ENCODE measurements at places on chromosomes 1 and 21.

DNA sequence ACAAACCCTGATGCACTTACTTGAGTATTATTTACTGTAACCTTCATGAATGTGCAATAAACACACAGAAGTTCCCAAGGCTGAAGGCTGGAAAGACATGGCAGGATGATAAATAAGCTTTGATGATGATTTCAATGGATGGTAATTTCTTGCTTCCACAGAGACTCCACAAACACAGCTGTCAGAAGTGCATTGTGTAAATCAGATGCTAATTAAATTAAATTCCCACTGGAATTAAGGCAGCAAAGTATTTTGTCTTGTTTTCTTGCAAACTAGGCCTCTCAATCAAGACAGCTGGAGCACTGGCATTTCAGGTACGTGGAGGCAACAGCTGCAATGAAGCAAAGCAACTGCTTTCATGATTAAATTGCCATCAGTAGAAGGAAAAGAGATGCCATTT, 24.1 kb downstream of the FAM177B start:
- DNase-seq = no peak

DNA sequence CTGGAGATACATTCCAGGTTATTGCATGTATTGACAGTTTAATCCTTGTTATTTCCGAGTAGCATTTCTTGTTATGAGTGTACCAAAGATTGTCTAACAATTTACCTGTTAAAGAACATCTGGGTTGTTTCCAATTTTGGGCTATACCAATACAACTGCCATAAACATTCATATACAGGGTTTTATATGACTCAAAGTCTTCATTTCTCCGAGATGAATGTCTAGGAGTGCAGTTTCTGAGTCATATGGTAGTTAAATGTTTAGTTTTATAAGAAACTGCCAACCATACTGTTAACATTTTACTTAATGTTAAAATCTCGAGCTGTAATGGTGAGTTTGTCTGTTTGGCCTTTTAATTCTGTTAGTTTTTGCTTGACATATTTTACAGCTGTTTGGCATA, 10.0 kb downstream of the RAB4A start:
- no peak for DNase-seq

GRCh38 chr1:27594564-27595510, 9.1 kb downstream of the AHDC1 start:
- no peak for DNase-seq

- DNase-seq = no peak
Observed at GRCh38 chr1:11273595-11274234, 717 bp downstream of the UBIAD1 start.

GRCh38 chr1:36396359-36396758, 1.3 kb downstream of the LSM10 start:
- no peak for DNase-seq

DNA sequence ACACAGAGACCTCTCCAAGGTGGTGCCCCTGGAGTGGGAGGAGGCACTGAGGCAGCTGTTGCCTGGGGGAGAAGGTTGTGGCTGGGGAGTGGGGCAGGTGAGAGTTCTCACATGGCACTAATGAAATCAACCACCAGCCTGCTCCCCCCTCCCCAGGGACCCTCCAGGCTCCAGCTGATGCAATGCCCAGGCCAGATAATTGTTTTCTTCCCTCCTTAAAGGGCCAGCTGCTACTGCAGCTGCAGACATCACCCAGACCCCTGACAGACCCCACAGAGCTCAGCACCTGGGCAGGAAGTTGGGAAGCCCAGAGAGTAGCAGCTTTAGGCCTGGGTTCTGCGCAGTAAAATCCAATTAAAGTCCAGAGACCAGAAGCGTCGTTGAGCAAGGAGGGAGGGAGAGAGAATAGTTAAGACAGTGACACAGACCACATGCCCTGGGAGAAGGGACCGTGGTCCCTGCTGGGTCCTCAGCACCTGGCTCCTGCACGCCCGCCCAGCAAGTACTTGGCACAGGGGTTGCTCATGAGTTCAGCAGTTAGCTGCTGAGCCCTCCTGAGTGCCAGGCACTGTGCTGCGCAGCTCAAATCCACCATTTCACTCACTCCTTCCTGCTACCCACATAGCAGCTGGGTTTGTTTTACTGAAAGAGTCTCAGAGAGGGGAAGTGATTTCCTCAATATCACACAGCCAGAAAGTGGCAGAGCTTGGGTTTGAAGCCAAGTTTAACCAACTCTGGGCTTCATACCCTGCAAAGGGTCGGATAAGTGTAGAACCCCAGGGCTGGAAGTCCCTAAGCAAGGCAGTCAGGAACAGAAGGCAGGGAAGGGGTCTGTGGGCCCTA, 1.9 kb downstream of the RIMS3 start:
- DNase-seq = no peak

- no peak for DNase-seq
Observed at GRCh38 chr21:31030367-31031106, 7.7 kb downstream of the KRTAP19-8 start.

- no peak for DNase-seq
Observed at GRCh38 chr1:8987881-8988617, 38.2 kb downstream of the SLC2A7 start.

- DNase-seq = no peak
Observed at GRCh38 chr1:203073469-203073868, 12.3 kb downstream of the MYOG start.
